Activated T-cell treated with anti-CD3 and anti-CD28 coated beads for 24 hours (primary cell): ENCODE measurements at places on chromosomes 5 and 9.

DNA sequence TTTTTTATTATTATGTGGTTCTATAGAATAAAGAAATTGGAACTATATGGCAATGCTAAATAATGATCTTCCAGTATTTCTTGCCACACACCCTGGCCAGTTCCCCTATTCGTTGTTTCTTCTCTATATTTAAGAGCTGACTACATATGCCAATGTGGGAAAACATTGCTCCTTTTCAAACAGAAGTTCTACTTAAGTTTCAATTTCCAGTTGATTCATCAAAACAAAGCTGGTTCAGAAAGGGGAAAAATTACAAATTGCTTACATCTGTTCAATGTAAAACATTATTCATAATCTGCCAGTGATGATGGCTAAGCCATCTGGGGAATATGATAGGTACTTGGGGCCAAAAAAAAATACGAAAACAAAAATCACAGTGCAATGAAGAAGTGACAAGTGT, 76.9 kb downstream of the ST8SIA4 start:
- DNase-seq: no peak

DNA sequence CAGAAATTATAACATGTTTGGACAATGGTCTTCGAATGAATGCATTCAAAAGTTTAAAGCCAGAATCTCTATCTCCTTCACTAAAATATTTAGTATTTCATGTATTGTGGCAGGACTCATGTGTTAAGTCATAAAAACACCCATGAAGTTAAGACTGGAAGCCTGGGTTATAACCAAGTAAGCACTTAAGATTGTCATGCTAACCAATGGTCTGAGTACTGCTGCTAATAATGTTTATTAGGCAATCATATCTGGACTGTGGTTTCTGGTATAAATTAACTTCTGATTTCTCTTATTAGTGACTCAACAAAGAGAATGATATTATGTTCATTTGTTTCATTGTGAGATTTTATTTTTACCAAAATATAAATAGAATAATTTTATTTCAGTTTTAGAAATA, 297.9 kb upstream of the EDIL3 start:
- no peak for DNase-seq

- no peak for DNase-seq
Observed at GRCh38 chr9:129064499-129064908, 16.4 kb upstream of the DOLPP1 start.

- no peak for DNase-seq
Observed at GRCh38 chr5:171390883-171391677, 3.4 kb downstream of the NPM1 start.

GRCh38 chr9:90085633-90086032, 480.8 kb downstream of the GADD45G start:
- DNase-seq: no peak

GRCh38 chr5:38745836-38746732, 99.7 kb upstream of the OSMR start:
- no peak for DNase-seq

DNA sequence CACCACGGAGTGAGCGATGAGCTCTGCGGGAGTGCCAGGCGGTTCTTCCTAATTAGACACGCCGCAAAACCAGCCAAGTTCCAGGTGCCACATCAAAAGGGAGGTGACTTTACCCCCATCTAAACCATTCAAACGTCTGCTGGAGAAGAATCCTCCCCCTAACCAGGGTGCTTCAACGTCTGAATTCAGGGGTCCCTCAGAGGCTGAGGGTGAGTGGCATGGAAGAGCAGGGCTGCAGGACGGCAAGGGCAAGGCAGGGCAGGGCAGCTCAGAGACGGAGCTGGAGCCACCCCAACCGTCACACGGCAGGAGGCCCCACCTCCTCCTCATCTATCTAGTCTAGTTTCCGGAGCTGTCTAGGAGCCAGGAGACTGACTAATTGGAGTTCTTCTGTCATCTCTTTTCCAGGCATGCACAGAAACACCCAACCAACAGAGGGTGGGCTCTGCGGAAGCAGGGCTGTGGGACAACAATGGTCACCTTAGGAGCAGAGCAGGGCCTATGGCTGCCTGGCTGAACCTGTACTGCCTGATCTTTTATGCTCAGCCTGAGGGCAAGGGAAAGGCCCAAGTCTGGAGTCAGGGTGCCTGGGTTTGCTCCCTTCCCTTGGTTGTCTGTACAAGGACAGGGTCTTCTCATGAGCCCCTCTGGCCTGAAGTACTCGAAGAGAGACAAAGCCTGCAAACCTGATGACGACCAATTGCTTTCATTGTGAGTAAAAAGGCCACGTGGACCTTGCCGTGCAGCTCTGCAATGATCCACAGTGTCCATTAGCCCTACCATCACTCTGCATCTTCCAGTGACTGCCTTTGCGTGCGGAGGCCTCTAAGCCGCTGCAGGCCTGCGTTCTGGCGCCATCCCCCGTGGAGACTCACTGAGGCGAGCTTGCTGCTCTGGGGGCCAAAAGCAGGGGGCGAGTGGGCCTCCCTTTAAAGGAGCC, 81.0 kb upstream of the SLC25A51 start:
- DNase-seq: no peak

DNA sequence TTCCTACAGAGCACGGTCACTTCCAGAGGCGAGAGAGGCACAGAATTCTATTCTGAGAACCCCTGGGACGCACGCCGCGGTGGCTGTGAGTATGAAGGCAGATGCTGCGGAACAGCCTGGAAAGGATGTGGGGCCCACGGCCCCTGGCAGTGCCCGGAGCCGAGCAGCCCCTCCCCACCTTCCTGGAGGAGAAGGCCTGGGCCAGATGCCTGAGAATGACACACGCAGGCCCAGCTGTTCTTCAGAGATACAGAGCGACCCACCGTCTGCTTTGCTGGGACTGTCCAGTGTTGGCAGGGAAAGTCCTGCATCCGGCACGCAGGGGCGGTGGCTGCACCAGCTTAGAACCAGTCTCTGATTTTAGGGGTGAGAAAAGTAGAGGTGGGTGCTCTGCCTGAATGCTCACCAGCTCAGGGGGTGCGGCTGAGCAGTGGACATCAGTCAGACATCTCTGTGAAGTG, 116.7 kb upstream of the LPCAT1 start:
- no peak for DNase-seq

DNA sequence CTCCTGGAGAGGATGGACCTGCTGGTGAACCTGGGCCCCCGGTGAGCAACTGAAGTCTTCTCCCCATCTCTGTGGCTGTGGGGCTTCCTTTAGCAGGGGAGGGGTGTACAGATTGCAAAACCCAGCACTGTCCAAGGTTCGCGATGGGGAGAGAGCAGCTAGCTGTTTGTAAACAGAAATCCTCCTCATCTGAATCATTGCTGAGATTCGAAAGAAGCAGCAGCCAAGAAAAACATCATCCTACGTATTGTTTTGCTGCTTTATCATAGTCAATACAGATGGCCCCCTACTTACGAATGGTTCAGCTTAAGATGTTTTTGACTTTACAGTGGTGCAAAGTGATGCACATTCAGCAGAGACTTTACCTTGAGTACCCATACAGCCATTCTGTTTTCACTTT, 80.0 kb upstream of the TGFBR1 start:
- no peak for DNase-seq

DNA sequence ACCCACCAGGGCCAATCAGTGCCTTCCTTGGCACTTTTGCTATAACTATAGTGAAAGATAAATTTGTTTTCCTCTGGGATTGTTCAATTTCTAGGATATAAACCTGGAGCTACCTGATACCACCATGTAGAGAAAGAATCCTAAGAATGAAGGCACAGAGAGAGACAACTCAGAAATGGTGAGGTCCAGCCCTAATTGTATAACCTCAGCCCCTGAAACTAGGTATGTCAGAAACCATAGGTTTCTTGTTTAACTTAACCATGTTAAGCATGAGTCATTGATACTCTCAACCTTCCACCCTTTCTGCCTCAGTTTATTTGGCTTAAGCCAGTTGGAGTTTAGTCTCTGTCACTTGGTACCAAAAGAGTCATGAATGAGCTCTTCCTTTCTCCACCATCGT, 4.6 kb upstream of the SPZ1 start:
- no peak for DNase-seq

- no peak for DNase-seq
Observed at GRCh38 chr9:70486127-70486526, 71.7 kb upstream of the KLF9 start.

GRCh38 chr5:179405426-179406030, 60.3 kb upstream of the ADAMTS2 start:
- no peak for DNase-seq

- no peak for DNase-seq
Observed at GRCh38 chr5:109161914-109162683, 247.7 kb downstream of the PJA2 start.

DNA sequence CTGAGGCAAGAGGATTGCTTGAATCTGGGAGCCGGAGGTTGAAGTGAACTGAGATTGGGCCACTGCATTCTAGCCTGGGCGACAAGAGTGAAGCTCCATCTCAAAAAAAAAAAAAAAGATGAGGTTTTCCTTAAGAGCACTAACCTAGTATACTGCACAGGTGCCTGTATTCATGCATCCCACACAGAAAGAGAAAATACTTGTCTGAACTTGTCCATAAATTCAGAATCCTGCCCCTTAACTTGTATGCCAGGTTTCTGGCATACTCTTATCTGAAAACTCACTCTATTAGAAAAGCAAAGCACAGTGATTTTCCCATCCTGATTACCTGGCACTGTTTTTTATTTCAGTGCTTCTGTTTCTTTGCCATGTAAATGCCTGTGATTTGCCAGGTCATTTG, 125.3 kb upstream of the CDKN2B start:
- DNase-seq: no peak

GRCh38 chr5:154466147-154466546, 11.9 kb downstream of the HAND1 start:
- no peak for DNase-seq

DNA sequence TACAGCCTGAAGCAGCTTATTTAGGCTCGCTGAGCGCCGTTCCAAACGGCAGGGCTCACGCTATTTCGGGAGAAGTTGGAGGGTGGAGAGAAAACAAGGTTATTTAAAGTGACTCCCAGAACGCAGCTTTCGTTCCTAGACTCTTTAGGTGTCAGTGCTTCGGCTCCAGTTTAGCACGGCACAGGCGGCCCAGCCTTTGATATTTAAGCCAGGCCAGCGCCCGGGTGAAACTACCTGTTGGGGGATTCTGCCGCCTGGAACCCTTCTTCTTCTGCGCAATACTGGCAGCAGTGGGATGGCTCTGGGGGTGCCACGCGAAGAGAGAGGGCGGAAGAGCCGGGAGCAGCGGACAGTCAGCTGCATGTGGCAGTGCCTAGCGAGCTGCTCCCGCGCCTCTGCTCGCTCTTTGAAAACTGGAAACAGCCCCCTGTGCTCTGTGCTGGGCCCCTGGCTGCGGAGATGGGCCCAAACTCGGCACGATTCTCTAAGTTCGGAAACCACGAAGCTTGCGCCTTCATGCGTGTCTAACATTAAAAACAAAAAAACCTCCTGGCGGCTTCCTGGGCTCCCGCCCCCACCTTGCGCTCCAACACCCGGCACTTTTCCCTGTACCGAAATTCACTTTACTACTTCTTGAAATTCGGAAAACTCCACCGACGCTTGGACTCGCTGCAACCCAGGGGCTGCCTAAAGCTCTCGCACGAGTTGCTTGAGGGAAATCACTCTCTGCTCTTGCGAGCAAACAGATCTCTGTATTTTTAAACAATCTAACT, 34.6 kb upstream of the NFIB start:
- no peak for DNase-seq

DNA sequence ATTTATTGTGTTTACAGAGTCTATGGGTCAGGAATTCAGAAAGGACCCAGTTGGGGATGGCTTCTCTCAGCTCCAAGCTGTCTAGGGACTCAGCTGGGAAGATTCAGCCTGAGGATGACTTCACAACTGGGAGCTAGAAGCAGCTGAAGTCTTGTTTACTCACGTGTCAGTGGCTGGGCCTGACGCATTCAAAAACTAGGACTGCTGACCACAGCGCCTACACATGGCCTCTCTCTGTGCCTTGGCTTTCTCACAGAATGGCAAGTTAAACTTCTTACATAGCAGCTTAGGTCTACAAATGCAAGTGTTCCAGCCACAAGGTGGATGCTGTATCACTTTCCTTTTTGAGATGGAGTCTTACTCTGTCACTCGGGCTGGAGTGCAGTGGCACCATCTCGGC, 16.3 kb upstream of the PPP2CA start:
- no peak for DNase-seq

DNA sequence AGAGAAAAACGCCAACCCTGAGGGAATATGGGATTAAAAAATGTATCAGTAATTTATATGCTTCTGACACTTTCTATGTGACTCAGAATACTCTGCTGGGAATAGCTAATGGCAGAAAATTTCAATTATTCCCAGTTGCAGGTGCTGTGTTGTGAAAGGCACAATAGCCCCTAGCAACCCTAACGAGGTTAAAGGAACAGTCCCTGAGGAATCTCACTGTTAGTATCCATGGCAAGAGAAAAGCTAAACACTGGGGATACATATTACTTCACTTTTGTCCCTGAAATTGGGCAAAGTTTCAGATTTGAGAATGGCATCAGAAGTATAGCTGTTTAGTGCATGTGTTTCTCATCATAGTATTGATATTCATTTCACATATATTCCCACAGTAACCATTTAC, 555.0 kb downstream of the RAB3C start:
- no peak for DNase-seq
